ENCODE measurements at places on chromosomes 11 and 22. TPM values are rescaled to one million over a fixed set of nuclear protein-coding genes. Genes with fewer than 3 reads are reported as not detected.

GRCh38 chr11:77410076-77410827 lies 63.6 kb downstream of the PAK1 start:
- no peaks in the 10 kb centered on the region for H3K36me3 ChIP-seq
- no peaks in the 10 kb centered on the region for H3K27me3 ChIP-seq
- no peak for DNase-seq
- no peak overlapping the region for H3K4me3 ChIP-seq
- H3K27ac ChIP-seq = no peak overlapping the region

- H3K36me3 ChIP-seq = no peaks in the 10 kb centered on the region
- no peaks in the 10 kb centered on the region for H3K27me3 ChIP-seq
- H3K27ac ChIP-seq = no peak overlapping the region
- H3K4me3 ChIP-seq = no peak overlapping the region
- H3K4me1 ChIP-seq = no peaks in the 10 kb centered on the region
Measured at GRCh38 chr11:112579282-112579681, 318.6 kb upstream of the PLET1 start.

DNA sequence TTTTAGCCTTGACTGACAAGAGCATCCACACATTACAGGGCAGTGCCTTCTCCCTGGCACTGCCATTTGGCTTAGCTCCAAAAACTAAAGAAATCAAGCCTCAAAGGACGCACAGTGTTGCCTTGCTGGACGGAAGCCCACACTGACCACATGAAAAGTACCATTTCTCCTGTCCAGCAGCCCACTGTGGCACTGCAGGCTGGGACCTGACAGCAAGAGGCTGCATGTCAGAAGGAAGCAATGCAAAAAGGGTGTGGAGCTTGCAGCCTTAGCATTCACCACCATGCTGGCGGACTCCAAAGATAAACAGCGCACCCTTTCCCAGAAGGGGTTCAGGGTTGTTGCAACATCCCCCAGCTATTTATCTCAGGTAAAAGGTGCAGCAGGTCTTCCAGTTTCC lies 109.3 kb upstream of the BMAL1 start:
- H3K4me1 ChIP-seq = no peaks in the 10 kb centered on the region
- H3K36me3 ChIP-seq = no peaks in the 10 kb centered on the region
- H3K27ac ChIP-seq = no peak overlapping the region
- H3K4me3 ChIP-seq = no peak overlapping the region
- no peak for DNase-seq

Gene ANKRD49
- total RNA-seq = 15.0 TPM

GRCh38 chr22:37243402-37244113 lies 511 bp downstream of the RAC2 start:
- H3K4me3 ChIP-seq = no peak overlapping the region
- no peaks in the 10 kb centered on the region for H3K27me3 ChIP-seq
- no peaks in the 10 kb centered on the region for H3K36me3 ChIP-seq
- H3K4me1 ChIP-seq = no peaks in the 10 kb centered on the region
- no peak overlapping the region for H3K27ac ChIP-seq
- no peak for DNase-seq

GRCh38 chr11:79236541-79236971 lies 204.3 kb downstream of the TENM4 start:
- H3K27ac ChIP-seq = peak overlapping the region; percentile 71
- no peaks in the 10 kb centered on the region for H3K36me3 ChIP-seq
- no peak for DNase-seq
- H3K27me3 ChIP-seq = no peaks in the 10 kb centered on the region

DNA sequence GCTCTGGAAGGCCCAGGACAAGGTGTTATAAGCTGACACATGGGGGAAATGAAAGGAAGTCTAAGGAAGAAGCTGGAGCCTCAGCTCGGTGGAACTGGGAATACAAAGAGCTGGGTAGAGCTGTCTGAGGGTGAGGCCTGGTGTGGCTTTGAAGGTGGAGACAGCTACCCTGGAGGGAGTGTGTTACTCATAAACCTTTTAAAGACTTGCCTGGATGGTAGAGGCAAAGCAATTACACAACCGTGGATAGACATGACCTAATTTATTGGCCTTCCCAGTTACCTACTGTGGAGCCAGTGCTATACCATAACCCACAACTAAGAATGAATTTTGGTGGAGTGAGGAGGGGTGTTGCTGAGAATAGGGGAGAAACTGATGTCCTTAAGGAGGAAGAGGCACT lies 22.6 kb downstream of the EXPH5 start:
- no peak for DNase-seq
- no peak overlapping the region for H3K4me3 ChIP-seq
- no peak overlapping the region for H3K27ac ChIP-seq
- H3K27me3 ChIP-seq = no peaks in the 10 kb centered on the region
- no peaks in the 10 kb centered on the region for H3K4me1 ChIP-seq

- no peaks in the 10 kb centered on the region for H3K27me3 ChIP-seq
- no peaks in the 10 kb centered on the region for H3K36me3 ChIP-seq
- no peak for DNase-seq
- no peak overlapping the region for H3K4me3 ChIP-seq
- peaks cover 10% of the 10 kb centered on the region for H3K4me1 ChIP-seq
Measured at GRCh38 chr11:62108971-62109404, 14.8 kb upstream of the INCENP start.

- H3K4me1 ChIP-seq = no peaks in the 10 kb centered on the region
- no peak overlapping the region for H3K4me3 ChIP-seq
- H3K27me3 ChIP-seq = no peaks in the 10 kb centered on the region
- no peak overlapping the region for H3K27ac ChIP-seq
- H3K36me3 ChIP-seq = no peaks in the 10 kb centered on the region
Measured at GRCh38 chr22:43946384-43946667, 8.9 kb upstream of the SAMM50 start.

Gene MYBPC3
- not detected for total RNA-seq

- no peak overlapping the region for H3K27ac ChIP-seq
- peak overlapping the region; percentile 71 for H3K4me3 ChIP-seq
- H3K27me3 ChIP-seq = no peaks in the 10 kb centered on the region
- peak; percentile 86 for DNase-seq
- H3K4me1 ChIP-seq = peaks cover 3% of the 10 kb centered on the region
- no peaks in the 10 kb centered on the region for H3K36me3 ChIP-seq
Measured at GRCh38 chr11:95068549-95068948, 1.8 kb downstream of the SRSF8 start.

DNA sequence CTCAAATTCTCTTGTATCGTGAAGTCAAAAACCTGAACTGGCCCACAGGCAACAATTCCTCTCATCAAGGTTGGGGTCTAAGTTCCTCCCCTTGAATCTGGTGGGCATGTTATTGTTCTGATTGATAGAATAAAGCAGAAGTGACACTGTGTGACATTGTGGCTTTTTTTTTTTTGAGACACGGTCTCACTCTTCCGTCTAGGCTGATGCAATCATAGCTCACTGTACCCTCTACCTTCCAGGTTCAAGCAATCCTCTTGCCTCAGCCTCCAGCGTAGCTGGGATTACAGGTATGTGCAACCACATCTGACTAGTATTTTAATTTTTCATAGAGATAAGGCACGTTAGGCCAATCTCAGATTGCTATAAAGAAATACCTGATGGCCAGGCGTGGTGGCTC lies 8.9 kb upstream of the PELI3 start:
- no peak overlapping the region for H3K27ac ChIP-seq
- DNase-seq = no peak
- no peak overlapping the region for H3K4me3 ChIP-seq
- no peaks in the 10 kb centered on the region for H3K4me1 ChIP-seq
- no peaks in the 10 kb centered on the region for H3K36me3 ChIP-seq

Gene KCNJ1
- total RNA-seq = not detected

Gene SCGB2A2
- not detected for total RNA-seq

- no peak overlapping the region for H3K27ac ChIP-seq
- no peaks in the 10 kb centered on the region for H3K4me1 ChIP-seq
- no peaks in the 10 kb centered on the region for H3K36me3 ChIP-seq
- no peak overlapping the region for H3K4me3 ChIP-seq
- no peaks in the 10 kb centered on the region for H3K27me3 ChIP-seq
Measured at GRCh38 chr22:16968218-16968595, 39.8 kb downstream of the GAB4 start.

GRCh38 chr22:37326726-37327125 lies 44.4 kb downstream of the CYTH4 start:
- no peak for DNase-seq
- H3K4me3 ChIP-seq = no peak overlapping the region
- no peak overlapping the region for H3K27ac ChIP-seq
- H3K36me3 ChIP-seq = no peaks in the 10 kb centered on the region
- no peaks in the 10 kb centered on the region for H3K27me3 ChIP-seq
- no peaks in the 10 kb centered on the region for H3K4me1 ChIP-seq
